ENCODE measurements at places on chromosomes 6 and 20.

- no peak for DNase-seq
Observed at GRCh38 chr6:38169977-38170526, 350.5 kb downstream of the ZFAND3 start.

DNA sequence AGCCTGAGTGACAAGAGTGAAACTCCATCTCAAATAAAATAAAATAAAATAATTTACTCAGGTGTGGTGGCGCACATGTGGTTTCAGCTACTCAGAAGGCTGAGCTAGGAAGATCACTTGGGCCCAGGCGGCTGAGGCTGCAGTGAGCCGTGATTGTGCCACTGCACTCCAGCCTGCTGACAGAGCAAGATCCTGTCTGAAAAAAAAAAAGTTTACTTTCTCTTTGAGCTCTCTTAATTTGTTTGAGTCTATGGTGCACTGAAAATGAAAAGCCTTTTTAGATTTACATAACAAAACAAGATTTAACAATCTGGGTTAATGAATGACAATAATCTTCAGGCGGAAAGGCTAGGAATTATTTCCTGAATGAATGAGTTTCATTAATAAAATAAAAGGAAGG, 23.3 kb upstream of the NHSL1 start:
- no peak for DNase-seq

DNA sequence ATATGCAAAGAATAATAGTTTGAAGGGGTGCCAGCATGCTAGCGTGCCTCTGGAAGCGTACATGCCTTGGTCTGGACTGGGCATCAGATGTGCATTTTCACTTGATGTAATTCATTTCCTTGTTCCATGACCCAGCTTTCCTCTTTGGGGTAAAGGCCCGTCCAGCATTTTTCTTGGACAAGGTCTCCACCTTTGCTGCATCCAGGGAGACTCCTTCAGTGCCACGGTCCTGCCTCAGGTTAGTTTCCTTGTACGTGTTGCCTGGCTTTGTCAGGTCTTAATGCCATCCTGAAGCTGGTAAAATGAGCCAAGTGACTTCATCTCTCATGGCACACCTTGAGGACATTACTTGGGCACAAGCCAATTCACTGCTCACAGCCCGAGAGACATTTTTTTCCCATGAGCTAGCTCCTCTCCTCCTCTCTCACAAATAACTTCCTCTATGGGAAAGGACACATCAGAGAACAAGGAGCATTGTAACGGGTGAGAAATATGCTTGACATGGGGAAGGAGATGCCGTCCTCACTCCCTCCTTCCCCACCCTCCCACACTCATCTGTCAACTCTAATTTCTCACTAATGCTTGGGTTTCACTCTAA, 23.9 kb downstream of the EDN1 start:
- peak; percentile 18 for DNase-seq

DNA sequence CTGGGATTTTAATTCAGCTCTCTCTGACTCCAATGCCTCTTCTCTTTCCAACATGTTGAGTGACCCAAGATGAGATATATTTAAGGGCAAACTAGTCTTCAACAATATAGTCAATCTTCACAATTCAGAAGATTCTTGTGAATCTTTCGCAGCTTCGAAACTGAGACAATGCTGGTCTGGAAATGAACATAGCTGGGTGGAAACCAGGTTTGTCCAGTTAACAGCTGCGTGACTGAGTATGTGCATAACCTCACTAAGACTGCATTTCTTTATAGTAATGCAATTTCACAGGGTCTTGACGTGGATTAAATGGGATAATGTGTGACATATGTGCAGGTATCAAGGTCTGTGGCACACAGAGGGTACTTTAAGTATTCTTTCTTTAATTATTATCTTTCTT, 18.9 kb downstream of the PTPRT start:
- no peak for DNase-seq

- DNase-seq, result no peak
Observed at GRCh38 chr20:48944663-48945297, 23.3 kb downstream of the ARFGEF2 start.

DNA sequence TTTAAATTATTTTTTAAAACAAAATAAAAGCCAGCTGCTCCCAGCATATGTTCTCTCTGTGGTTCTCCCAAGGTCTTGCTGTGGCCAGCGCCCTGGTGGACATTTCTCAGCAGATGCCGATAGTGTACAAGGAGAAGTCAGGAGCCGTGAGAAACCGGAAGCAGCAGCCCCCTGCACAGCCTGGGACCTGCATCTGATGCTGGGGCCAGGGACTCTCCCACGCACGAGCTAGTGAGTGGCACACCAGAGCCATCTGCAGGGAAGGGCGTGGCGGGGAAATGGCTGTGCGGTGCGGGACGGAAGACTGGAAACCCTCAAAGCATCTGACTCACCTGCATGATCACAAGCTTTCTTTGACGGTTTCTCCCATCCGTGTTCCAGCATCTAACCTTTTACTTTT, 16.5 kb downstream of the GFRA4 start:
- no peak for DNase-seq

- no peak for DNase-seq
Observed at GRCh38 chr6:48564036-48564820, 453.2 kb upstream of the PTCHD4 start.

DNA sequence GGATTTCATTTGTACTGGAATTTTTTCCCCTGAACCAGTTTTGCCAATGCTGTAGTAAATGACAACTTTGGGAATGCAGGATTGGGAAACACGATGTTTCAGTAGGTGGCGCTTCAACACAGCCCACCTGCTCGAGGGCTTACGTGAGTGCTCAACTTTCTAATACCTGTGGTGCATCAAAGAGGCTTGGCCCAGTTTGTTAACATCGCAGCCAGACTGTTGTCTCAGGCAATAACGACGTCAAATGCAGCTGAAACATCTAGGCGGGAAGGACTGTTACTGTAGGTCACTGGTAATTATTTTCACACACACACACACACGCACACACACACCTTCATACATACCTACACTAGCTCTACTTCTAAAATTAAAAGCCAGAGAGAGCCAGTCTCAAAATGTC, 815.5 kb upstream of the SLC35B3 start:
- peak; percentile 23 for DNase-seq

- DNase-seq, result no peak
Observed at GRCh38 chr6:76942203-76942966, 520.9 kb downstream of the HTR1B start.

- no peak for DNase-seq
Observed at GRCh38 chr20:60704147-60704546, 547.9 kb upstream of the CDH4 start.

DNA sequence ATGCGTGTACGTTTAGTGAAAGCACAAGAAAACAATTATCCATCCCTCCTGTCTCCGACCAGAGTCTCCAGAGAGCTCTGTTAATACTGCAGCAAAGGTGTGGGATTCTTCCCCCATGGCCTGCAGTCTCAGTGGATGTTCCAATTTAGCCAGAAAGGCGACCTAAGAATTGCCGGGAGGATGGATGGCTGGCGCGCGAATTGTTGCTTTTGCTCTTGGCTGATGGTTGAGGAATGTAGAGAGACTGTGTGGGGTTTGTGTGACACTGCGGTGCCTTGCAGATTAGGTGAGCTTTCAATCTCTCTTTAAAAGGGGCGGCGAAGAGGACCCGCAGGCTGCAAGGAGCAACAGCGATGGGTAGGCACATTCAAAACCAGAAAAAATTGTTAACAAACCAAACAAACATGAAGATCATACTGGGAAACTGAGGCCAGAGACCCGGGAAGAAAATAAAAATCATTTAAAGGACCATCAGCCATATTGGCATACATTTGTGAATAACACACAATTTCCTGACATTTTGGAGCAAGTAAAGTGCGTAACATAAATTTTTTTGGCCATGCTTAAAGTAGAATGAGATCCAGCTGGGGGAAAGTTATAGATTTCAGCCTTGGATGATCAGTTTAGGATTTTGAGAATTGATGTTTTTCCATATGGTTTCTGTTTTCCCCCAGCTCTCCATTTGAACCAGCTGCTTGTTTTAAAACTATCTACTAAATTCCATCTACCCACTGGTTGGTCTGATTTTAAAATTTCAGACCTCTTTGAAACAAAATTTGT, 46.3 kb downstream of the GNAS start:
- no peak for DNase-seq

- DNase-seq, result peak; percentile 94
Observed at GRCh38 chr6:52512199-52512598, 64.7 kb downstream of the TRAM2 start.

- no peak for DNase-seq
Observed at GRCh38 chr6:36946526-36946925, 8.0 kb upstream of the PI16 start.

GRCh38 chr6:46453741-46454316, 37.4 kb downstream of the RCAN2 start:
- DNase-seq, result peak; percentile 63

All from fibroblast of mammary gland (primary cell).